EL (cell line): ENCODE measurements at places on chromosomes 11 and 22.

GRCh38 chr11:74970852-74971395 lies 17.8 kb upstream of the NEU3 start:
- no peak for DNase-seq

- no peak for DNase-seq
Observed at GRCh38 chr11:81112718-81113117, 1620.9 kb downstream of the FAM181B start.

GRCh38 chr22:27724157-27724556 lies 77.4 kb downstream of the MN1 start:
- DNase-seq, result no peak

DNA sequence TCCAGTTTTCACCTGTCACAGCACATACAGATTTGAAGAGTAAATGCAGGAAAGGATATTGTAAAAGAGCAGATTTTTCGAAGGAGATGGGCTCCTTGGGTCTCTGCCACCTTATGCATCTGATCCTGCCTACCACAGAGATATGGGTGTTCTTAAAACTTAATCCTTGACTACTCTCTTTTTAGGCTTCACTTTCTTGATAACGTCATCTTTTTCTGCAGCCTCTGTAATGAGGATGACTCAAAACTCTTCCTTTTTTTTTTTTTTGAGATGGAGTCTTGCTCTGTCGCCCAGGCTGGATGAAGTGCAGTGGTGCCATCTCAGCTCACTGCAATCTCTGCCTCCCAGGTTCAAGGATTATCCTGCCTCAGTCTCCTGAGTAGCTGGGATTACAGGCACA lies 7.8 kb downstream of the PRR14L start:
- DNase-seq, result peak; percentile 8

GRCh38 chr11:131186629-131187101 lies 183.8 kb upstream of the NTM start:
- no peak for DNase-seq

DNA sequence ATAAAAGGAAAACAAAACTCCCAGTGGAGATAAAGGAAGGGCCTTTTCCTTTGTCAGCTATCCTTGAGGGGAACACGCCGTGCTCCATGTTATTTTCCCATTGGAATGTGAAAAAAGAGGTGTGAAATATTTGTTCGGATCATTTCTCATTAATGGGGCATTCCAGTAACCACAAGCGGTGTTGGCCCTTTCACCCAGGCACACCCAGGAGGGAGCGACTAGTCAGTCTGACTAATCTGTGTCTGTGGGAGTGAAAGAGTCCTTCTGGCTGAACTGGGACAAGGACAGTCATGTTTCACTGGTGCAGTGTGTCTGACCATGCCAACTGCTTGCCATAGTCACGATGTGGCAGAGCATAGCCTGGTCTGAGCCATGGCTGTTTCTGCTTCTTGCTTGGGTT lies 13.0 kb upstream of the MYEOV start:
- DNase-seq, result peak; percentile 90

DNA sequence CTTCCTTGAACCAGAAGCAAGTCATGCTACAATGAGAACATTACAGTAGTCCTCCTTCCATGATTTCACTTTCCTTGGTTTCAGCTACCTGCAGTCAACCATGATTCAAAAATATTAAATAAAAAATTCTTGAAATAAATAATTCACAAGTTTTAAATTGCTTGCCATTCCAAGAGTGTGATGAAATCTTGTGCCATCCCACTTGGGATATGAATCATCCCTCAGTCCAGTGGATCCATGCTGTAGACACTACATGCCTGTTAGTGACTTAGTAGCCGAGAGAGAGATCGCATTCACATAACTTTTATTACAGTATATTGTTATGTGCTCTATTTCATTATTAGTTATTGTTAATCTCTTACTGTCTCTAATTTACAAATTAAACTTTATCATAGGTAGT lies 6.0 kb downstream of the HOATZ start:
- peak; percentile 78 for DNase-seq

- no peak for DNase-seq
Observed at GRCh38 chr11:23318670-23319069, 458.4 kb upstream of the CCDC179 start.

GRCh38 chr11:54558919-54559318 lies 44.9 kb downstream of the OR4C46 start:
- DNase-seq, result no peak

DNA sequence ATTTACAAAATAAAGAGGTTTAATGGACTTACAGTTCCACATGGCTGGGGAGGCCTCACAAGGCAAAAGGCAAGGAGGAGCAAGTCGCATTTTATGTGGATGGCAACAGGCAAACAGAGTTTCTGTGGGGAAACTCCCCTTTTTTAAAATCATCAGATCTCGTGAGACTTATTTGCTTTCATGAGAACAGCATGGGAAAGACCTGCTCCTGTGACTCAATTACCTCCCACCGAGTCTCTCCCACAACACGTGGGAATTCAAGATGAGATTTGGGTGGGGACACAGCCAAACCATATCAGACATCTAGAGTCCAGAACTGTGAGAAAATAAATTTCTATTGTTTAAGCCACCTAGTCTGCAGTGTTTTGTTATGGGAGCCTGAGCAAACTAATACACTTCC lies 80.8 kb downstream of the ME3 start:
- no peak for DNase-seq
